GM23338 (cell line): ENCODE measurements at places on chromosomes 4 and X. TPM values are rescaled to one million over a fixed set of nuclear protein-coding genes. Genes with fewer than 3 reads are reported as not detected.

DNA sequence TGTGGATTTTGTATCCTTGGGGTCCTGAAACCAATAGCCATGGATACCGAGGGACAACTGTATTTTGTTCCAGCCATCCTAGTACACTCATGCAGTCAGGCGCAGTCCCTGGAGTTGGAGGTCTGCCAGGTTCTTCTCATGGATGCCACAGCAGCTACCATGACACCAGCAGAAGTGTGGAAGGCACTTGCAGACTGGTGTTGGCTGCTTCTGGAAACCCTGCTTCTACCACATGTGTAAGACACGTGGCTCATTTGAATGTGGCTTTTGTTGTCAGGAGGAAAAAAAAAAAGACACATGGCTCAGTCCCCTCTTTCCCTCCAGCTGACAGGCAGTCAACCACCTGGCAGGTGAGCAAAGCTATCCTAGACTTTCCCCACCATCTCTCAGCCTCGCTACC, 19.4 kb downstream of the DRD5 start:
- H3K36me3 ChIP-seq = no peaks in the 10 kb centered on the region
- no peak for DNase-seq
- H3K4me1 ChIP-seq = no peaks in the 10 kb centered on the region
- no peak overlapping the region for H3K27ac ChIP-seq

- no peak overlapping the region for H3K4me3 ChIP-seq
- no peaks in the 10 kb centered on the region for H3K4me1 ChIP-seq
- no peaks in the 10 kb centered on the region for H3K27me3 ChIP-seq
- no peaks in the 10 kb centered on the region for H3K36me3 ChIP-seq
Observed at GRCh38 chr4:60683973-60684372, 516.2 kb upstream of the ADGRL3 start.

Gene PITX2
- total RNA-seq = 0.35 and 0.52 TPM in 2 replicates

GRCh38 chr4:185298728-185299430, 89.5 kb downstream of the SNX25 start:
- no peak for DNase-seq
- peaks cover 7% of the 10 kb centered on the region for H3K4me1 ChIP-seq
- H3K27ac ChIP-seq = peak overlapping the region; percentile 47; the same call in 1 of the 2 replicates
- no peaks in the 10 kb centered on the region for H3K27me3 ChIP-seq
- H3K36me3 ChIP-seq = no peaks in the 10 kb centered on the region

Gene SPANXD
- total RNA-seq = not detected in 2 replicates

DNA sequence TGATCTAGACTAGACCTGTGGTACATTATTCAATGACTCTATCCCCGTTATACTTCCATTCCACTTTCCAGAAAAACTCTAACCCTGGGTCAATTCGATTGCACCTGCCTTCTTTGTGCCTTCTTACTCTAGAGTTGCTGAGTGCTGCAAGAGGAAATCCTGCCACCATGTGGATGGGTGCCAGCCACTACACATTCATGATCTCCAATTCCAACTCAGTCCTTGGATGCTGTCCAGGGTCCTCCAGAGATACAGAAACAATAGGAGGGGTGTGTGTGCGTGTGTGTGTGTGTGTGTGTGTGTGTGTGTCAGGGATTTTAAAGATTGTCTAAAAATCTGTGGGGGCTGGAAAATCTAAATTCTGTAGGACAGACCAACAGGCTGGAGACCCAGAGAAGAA, 42.9 kb upstream of the INTS6L start:
- H3K27me3 ChIP-seq = no peaks in the 10 kb centered on the region
- DNase-seq = peak; percentile 71
- H3K36me3 ChIP-seq = no peaks in the 10 kb centered on the region

GRCh38 chr4:168631241-168632162, 134.7 kb downstream of the PALLD start:
- H3K4me1 ChIP-seq = peaks cover 32% of the 10 kb centered on the region
- DNase-seq = peak; percentile 87
- peak overlapping the region; percentile 90 for H3K4me3 ChIP-seq

GRCh38 chr4:38668203-38668971, 4.4 kb downstream of the KLF3 start:
- peaks cover 11% of the 10 kb centered on the region for H3K27me3 ChIP-seq
- no peak overlapping the region for H3K4me3 ChIP-seq
- peaks cover 63% of the 10 kb centered on the region for H3K4me1 ChIP-seq
- no peaks in the 10 kb centered on the region for H3K36me3 ChIP-seq
- peak overlapping the region; percentile 94 for H3K27ac ChIP-seq
- no peak for DNase-seq

- H3K27me3 ChIP-seq = no peaks in the 10 kb centered on the region
- 0 out of 2 replicates have a peak, but pooled peaks cover 2% of the 10 kb centered on the region for H3K4me1 ChIP-seq
- no peaks in the 10 kb centered on the region for H3K36me3 ChIP-seq
- H3K27ac ChIP-seq = peak overlapping the region; percentile 95
- DNase-seq = peak; percentile 97
Observed at GRCh38 chr4:25993395-25994185, 79.6 kb downstream of the SMIM20 start.

DNA sequence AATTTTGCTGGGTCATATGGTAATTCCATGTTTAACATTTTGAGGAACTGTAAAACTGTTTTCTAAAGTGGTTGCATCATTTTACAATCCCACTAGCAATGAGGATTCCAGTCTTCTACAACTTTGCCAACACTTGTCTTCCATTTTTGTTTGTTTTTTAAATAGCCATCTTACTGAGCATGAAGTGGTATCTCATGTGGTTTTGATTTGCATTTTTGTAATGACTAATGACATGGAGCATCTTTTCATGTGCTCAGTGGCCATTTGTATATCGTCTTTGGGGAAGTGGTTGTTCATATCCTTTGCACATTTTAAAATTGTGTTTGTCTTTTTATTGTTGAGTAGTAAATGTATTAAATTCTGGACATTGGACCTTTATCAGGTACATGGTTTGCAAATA, 94.7 kb downstream of the TMEM131L start:
- no peak overlapping the region for H3K27ac ChIP-seq
- no peaks in the 10 kb centered on the region for H3K27me3 ChIP-seq
- no peak for DNase-seq
- H3K4me1 ChIP-seq = no peaks in the 10 kb centered on the region
- H3K36me3 ChIP-seq = peaks cover 9% of the 10 kb centered on the region; the same call in 1 of the 2 replicates

DNA sequence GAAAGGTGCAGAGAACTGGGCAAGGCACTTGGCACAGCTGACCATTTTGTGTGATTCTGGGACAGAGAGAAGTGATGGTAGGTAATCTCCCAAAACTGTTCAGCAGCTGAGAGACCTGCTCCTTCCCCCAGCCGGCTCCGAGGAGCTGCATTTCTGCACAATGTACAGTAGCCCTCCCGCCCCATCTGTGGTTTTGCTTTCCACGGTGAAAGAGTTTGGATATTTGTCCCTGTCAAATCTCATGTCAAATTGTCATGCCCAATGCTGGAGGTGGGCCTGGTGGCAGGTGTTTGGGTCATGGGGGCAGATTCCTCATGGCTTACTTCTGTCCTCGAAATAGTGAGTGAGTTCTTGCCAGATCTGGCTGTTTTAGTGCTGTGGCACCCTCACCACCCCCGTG, 90.5 kb upstream of the CD99 start:
- H3K4me3 ChIP-seq = no peak overlapping the region
- H3K4me1 ChIP-seq = peaks cover 14% of the 10 kb centered on the region
- H3K36me3 ChIP-seq = no peaks in the 10 kb centered on the region
- H3K27ac ChIP-seq = no peak overlapping the region
- H3K27me3 ChIP-seq = no peaks in the 10 kb centered on the region

GRCh38 chrX:10104958-10105658, 51.7 kb upstream of the CLCN4 start:
- no peaks in the 10 kb centered on the region for H3K4me1 ChIP-seq
- H3K27me3 ChIP-seq = no peaks in the 10 kb centered on the region
- no peak for DNase-seq
- no peak overlapping the region for H3K4me3 ChIP-seq

DNA sequence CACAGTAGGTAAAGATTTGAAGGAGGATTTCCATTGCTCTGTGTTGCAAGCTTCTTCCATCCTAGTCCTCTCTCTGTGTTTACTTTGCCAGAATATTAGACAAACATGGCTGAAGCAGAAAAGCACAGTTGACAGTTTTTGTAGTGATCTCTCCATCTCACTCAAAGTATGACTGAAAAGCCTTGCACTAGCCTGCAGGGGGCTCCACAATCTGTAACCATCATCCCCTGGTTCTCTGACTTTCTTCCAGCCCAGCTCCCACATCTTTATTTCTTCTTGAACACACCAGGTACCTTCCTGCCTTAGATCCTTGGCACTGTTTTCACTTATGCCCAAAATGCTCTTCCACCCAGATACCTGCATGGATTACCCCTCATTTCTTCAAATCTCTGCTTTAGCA, 34.1 kb upstream of the HHIP start:
- no peak overlapping the region for H3K4me3 ChIP-seq
- H3K36me3 ChIP-seq = no peaks in the 10 kb centered on the region
- no peak overlapping the region for H3K27ac ChIP-seq
- DNase-seq = peak; percentile 68
- H3K27me3 ChIP-seq = no peaks in the 10 kb centered on the region

DNA sequence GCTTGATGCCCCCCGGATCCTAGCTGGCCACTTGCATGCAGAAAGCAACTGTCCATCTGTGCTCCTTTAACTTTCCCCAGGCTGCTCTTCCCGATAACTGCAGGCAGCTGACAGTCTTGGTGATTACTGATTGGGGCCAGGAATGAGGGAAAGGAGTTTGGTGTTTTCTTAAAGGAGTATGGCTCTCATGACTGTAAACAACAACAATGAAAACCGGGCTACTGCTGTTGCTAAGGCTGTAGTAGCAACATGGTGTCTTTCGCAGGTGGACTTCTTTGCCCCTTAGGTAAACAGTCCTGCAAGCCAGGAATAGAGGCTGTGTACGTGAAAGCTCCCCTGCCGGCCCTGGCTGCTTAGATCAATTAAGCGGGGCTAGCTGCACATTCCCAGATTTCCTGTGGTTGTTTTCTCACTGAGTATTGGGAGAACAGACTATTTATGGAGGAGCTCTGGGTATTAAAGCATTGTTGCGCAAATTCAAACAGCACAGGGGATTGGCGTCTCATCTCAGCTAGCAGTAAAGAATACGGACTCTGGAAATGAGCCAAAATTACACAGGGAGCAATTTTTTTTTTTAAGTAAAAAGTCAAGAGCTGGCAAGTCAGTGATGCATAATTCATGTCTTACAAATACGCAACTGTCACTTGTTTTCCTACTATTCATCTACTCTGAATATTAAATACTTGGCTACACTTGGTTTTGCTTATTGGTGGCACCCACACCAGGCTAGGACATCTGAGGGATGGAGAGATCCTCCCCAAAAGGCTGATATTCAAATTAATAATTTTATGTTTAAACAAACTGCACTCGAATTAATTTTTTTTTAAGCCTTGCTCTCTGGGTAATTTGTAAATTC, 61.6 kb upstream of the NAP1L5 start:
- no peaks in the 10 kb centered on the region for H3K36me3 ChIP-seq
- peak overlapping the region; percentile 64 for H3K27ac ChIP-seq
- peaks cover 24% of the 10 kb centered on the region for H3K4me1 ChIP-seq
- DNase-seq = peak; percentile 64
- H3K27me3 ChIP-seq = no peaks in the 10 kb centered on the region
- no peak overlapping the region for H3K4me3 ChIP-seq

- H3K36me3 ChIP-seq = no peaks in the 10 kb centered on the region
- peak; percentile 8 for DNase-seq
- H3K4me3 ChIP-seq = no peak overlapping the region
- no peak overlapping the region for H3K27ac ChIP-seq
- no peaks in the 10 kb centered on the region for H3K27me3 ChIP-seq
- no peaks in the 10 kb centered on the region for H3K4me1 ChIP-seq
Observed at GRCh38 chrX:56783450-56783831, 54.4 kb downstream of the NBDY start.

Gene P2RY8
- 0.23 TPM in 1 of 2 replicates, not detected in the other for total RNA-seq

- DNase-seq = no peak
- H3K27me3 ChIP-seq = no peaks in the 10 kb centered on the region
- H3K4me3 ChIP-seq = no peak overlapping the region
Observed at GRCh38 chr4:159281771-159282170, 178.9 kb downstream of the RAPGEF2 start.

Gene ZIC3
- total RNA-seq = 72.9 and 84.4 TPM in 2 replicates

Gene BEX5
- 12.0 and 22.4 TPM in 2 replicates for total RNA-seq

DNA sequence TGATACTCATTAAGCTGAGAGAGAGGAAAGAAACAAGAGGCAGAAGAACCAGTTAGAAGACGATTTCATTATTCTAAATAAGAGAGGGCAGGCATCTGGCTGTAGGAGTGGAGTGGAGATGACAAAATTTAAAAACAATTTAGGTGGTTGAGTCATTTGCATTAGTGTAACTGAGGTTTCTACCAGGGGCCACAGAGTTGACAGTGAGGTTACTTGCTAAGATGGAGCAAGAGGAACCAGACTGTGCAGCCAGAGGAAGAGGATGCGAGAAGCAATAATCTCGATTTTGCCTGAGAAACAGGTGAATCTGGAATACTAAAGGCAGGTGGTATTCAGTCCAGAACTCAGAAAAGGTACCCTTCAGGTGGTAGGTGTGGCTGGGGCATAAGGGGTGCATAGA, 491.9 kb downstream of the MID1IP1 start:
- H3K27me3 ChIP-seq = no peaks in the 10 kb centered on the region
- H3K4me1 ChIP-seq = no peaks in the 10 kb centered on the region
- DNase-seq = no peak
- no peak overlapping the region for H3K27ac ChIP-seq
- no peak overlapping the region for H3K4me3 ChIP-seq

Gene FAM149A
- 13.3 and 22.5 TPM in 2 replicates for total RNA-seq

Gene TLR10
- 0.14 TPM in 1 of 2 replicates, not detected in the other for total RNA-seq

Gene USP46
- total RNA-seq = 40.5 and 41.1 TPM in 2 replicates

GRCh38 chrX:132216806-132217202, 2.4 kb downstream of the RAP2C start:
- DNase-seq = no peak
- peaks cover 5% of the 10 kb centered on the region; the same call in 1 of the 2 replicates for H3K36me3 ChIP-seq
- H3K4me3 ChIP-seq = peak overlapping the region; percentile 79
- no peaks in the 10 kb centered on the region for H3K27me3 ChIP-seq

DNA sequence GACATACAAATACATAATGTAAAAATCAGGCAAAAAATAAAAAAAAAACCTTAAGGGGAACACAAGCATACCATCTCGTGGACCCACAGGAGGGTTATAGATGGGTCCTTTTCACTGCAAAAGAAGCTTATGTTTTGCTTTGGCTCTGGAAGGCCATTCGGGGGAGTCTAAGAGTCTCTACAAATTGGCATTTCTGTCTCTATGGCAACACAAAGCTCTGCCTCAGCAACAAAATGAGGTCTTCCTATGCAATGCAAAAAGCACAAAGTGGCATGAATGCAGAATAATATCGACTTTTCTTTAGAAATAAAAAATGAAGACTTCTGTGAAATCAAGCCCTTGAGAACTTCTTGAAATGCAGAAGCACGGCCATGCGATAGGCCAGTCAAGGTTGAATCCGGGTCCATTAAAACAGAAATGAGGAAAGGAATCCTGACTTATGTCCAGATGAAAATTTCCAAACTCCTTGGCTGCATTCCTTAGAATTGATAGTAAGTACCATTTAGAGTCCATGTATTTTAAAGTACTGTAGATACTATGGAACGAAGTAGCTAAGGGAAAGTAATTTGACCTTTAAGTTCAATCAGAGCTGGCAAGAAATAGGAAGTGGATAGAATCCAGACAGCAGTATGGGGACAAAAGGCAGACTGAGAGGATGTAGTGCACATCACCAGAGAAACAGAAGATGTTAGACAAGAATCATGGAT, 63.7 kb upstream of the PDLIM3 start:
- peak; percentile 37 for DNase-seq
- no peaks in the 10 kb centered on the region for H3K27me3 ChIP-seq
- no peaks in the 10 kb centered on the region for H3K36me3 ChIP-seq
- H3K4me1 ChIP-seq = no peaks in the 10 kb centered on the region
- no peak overlapping the region for H3K27ac ChIP-seq

GRCh38 chr4:168092176-168092712, at the start of gene ANXA10:
Gene ANXA10, plus strand, starts transcription at chr4:168092537. Its CDS starts 164 bp downstream, at chr4:168092701.
- no peak within 1 kb of the TSS for H3K27ac ChIP-seq
- DNase-seq = no peak
- H3K4me1 ChIP-seq = no peaks in the 10 kb centered on the region
